ENCODE measurements at places on chromosomes 12 and 14. TPM values are rescaled to one million over a fixed set of nuclear protein-coding genes. Genes with fewer than 3 reads are reported as not detected.

MEG3 gene
- 13.0 TPM for total RNA-seq

SLC17A8 gene
- total RNA-seq: 15.2 TPM

SLC5A8 gene
- total RNA-seq: 0.15 TPM

AQP5 gene
- not detected for total RNA-seq

RIPK3 gene
- 67.9 TPM for total RNA-seq

SLC2A14 gene
- total RNA-seq: 0.37 TPM

EXD2 gene
- 25.1 TPM for total RNA-seq

KRT3 gene
- total RNA-seq: not detected

TMEM121 gene
- 0.37 TPM for total RNA-seq

KRT6A gene
- total RNA-seq: not detected
